Central memory CD8-positive, alpha-beta T cell (primary cell): ENCODE measurements at places on chromosomes 11 and 22.

GRCh38 chr22:28951969-28952521 lies 68.7 kb downstream of the ZNRF3 start:
- no peak for DNase-seq

GRCh38 chr11:44600839-44601383 lies 35.4 kb downstream of the CD82 start:
- DNase-seq = no peak

GRCh38 chr11:27339941-27340340 lies 23.1 kb downstream of the CCDC34 start:
- DNase-seq = no peak

GRCh38 chr11:77035580-77035979 lies 1.4 kb downstream of the B3GNT6 start:
- no peak for DNase-seq

DNA sequence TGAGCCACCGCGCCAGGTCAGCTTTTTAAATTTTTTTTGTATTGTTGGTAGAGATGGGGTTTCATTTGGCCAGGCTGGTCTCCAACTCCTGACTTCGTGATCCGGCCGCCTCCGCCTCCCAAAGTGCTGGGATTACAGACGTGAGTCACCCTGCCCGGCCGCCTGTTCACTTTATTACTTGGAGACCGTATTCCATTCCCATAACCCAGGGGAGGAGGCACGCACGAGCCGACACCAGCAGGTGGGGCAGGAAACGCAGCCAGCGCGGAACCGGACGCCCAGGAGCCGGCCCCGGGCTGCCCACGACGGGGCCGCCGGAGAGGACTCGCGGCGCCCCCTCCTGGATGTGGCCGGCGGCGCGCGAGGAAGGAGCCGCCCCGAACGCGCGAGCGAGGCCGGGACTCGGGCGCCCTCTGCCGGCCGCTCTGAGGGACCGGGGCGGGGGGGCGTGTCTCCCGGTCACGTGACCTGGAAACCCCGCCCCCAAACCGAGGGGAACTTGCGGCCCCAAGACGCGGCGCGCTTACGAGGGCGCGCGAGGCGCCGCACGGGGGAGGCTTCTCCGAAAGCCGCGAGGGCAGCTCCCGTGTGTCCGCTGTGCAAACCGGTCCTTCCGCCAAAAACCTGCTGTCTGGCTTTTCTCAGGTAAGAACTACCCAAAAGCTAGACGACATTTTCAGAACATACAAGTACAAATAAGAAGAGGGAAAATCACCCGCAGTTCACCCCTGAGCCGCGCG lies 11.6 kb upstream of the RNH1 start:
- DNase-seq = peak; percentile 81
